ENCODE measurements at places on chromosomes 4 and X. TPM values are rescaled to one million over a fixed set of nuclear protein-coding genes. Genes with fewer than 3 reads are reported as not detected.

- no peak for DNase-seq
Observed at GRCh38 chr4:155568641-155569220, 97.9 kb upstream of the GUCY1A1 start.

PPP1R2C gene
- not detected for total RNA-seq

GUCY1A1 gene
- 0.44 TPM for total RNA-seq

EDNRA gene
- not detected for total RNA-seq

Data from T-cell (primary cell).